ENCODE measurements at places on chromosomes 7 and 10.
A peak's percentile ranks its signal among the peaks of the same experiment; 100 is the strongest.

DNA sequence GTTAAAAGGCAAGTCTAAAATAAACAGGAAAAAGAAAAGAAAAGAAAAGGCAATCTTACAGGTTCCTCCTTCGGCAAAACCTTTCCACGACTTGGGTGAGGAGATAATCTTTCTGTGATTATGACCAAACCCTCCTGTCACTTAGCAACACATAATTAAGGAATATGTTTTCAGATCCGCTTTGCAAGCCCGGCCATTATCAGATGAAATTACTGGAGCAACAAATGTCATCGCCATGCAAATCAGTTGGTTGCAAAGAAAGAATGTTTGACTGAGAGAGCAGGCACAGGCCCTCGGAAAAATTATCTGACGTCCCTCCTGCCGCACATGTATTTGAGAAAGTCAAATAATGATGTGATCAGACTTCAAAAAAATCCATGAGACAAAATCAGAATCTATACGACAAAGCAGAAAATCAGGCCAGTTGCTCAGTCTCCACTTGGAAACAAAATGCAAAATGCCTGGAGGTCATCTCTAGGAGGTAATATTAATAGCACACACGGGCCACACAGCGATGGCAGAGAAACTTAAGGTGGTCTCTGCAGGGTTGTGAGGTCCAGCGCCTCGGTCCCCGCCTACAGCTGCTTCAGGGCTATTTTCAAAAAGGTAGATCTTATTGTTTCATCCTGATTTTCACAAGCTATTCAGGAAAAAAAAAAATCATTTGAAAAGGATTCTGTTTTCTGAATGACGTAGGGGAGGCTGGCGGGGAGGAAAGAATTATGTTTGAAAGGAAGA lies 82.7 kb downstream of the ZRANB1 start:
- DNase-seq: no peak

DNA sequence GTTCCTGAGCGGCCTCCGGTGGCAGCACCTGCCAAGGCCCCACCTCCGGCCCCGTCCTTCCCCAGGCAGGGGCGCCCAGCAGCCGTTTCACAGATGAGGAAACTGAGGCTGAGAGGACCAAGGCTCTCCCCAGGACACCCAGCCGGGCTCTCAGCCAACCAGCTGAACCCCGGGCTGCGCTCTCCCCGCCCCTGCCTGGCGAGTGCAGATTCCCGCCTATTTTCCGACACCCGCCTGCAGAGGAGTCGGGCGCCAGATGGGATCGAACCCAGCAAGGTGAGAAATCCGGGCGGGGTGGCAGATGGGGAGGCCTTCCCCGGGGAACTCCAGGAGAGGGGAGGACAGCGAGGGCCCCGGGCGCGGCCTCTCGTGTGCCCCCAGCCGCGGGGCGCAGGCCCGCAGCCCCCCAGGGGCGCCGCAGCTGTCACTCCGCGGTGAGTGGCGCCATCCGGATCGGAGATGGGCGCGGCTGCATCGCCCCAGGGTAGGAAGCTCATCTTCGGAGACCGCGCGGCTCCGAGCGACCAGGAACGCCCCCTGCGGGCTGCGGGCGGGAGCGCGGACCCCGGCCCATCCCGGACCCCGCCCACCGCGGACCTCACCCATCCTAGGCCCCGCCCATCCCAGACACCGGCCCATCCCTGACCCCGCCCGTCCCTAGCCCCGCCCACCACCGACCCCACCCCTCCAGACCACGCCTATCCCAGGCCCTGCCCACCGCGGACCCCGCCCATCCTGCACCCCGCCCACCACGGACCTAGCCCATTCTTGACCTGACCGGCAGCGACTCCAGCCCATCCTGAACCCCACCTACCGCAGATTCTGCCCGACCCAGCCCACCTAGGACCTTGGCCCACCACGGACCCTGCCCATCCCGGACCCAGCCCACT lies 90.3 kb downstream of the MICALL2 start:
- no peak for DNase-seq

- DNase-seq: no peak
These were observed 193.8 kb downstream of the THSD7A start for GRCh38 chr7:11638011-11638774.

DNA sequence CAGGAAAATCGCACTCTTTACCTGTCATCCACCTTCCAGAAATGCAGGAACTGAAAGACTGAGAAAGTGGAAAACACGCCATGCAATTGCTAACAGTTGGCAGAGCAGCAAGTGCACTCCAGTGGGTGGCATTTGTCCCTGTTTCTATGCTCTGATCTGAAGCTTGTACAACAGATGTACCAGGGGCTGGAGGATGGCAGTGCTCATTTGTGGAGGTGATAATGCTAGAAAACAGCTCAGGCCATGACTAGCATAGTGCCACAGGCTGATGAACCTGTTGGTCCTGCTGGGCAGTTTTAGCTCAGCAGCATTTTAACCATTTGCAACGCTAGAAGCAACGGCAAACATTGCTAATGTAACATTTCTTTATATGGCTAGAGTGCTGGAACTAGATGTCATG lies 199.9 kb upstream of the NRP1 start:
- no peak for DNase-seq

GRCh38 chr10:109914966-109915365 lies 8.3 kb downstream of the XPNPEP1 start:
- DNase-seq: peak; percentile 28

DNA sequence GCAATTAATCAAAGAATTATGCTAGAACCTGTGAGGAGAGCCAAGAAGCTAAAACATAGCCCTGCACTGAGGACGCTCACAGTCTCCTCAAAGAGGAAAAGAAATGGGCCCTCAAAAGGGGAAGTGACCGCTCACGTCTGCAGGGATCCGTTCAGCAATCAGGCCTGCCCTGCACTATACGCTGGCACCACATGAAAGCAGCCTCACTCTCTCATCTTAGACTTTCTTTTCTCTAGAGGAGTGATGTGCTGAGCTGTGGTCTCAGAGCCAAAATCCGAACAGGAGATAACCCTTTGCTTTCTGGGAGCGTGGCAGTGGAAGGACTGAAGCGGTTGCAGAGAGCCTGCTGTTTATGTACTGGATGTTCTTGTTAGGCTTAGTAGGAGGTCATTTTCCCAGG lies 6.3 kb upstream of the IL2RA start:
- DNase-seq: no peak

DNA sequence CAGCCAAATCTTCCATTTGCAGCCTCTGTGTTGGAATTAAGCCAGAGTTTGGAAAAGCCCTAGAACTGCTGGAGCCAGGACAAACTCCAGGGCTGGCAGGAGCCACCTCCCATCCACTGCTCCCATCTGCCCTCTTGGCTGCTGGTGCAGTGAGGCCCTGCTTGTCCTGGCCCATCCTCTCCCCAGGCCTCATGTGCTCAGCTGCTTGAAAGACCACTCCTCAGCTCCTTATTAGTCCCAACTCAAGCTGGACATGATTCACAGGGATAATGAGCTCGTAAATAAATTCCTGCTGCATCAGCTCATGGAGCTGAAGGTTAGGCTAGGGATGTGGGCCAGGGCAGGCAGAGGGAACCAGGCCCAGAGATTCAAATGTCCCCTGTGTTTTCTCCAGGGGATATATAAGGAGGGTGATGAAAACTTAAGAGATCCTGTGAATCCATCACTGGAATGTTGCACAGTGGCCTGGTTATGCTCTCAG lies 282.8 kb downstream of the RPS24 start:
- no peak for DNase-seq

- DNase-seq: no peak
These were observed 14.2 kb downstream of the ANK3 start for GRCh38 chr10:60375293-60376004.

GRCh38 chr10:31620226-31621151 lies 301.5 kb downstream of the ZEB1 start:
- DNase-seq: no peak

DNA sequence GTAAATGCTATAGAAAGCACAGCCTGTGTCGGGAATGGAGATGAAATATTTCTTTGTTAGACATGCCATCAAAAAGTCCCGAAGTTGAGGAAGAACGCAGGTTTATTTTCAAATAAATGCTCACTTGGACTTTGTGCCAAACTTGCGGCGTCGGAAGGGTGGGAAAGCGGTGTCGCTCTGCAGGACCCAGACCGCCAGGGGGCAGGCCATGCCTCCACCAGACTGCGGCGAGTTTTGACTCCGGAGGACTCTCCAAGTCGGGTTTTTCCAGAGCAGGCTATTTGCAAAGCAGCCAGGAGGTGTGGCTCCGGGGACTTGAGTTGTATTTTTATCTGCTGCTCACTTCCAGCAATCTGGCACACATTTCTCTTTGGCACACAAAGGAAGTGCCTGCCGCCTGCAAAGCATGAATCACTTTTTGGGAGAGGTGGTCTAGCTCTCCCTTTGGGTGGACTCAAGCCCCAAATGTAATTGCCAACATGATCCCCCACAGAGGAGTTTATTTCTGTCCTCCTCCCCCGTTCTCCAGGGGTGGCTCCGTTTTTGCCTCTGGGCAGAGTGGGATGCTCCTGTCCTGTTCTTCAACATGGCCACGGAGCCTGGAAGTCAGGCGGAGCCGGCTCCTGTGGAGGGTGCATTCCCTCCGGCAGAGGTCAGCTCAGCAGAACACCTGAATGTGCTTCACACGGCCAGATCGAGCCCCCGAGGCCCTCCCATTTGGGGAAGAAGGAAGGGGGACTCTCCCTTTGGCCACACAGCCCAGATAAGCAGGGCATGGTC lies 82.3 kb upstream of the GPR26 start:
- no peak for DNase-seq

DNA sequence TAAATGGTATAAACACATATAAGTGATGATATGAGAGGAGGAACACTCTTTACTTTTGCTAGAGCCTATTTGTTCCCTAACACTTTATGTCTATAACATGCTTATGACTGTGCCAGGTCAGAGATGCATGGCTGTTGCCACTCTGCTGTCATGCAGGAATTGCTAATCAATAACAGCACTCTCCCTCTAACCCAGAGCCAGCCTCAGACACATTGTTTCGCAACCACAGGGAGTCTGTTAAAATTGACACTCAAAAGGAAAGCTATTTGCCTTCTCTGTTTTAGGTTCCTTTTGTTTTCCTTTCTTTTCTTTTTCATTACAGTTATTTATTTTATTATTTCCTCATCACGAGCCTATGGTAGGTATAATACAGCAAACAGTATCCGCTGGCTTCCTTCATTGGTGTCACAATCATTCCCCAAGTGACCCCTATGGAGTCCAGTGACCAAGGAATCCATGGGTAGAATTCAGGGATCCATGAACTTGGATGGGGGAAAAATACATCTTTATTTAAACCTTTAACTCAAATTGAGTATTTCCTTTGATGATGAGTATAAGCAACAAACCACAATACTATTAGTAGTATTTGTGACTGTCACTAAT lies 6.8 kb downstream of the PON2 start:
- no peak for DNase-seq

DNA sequence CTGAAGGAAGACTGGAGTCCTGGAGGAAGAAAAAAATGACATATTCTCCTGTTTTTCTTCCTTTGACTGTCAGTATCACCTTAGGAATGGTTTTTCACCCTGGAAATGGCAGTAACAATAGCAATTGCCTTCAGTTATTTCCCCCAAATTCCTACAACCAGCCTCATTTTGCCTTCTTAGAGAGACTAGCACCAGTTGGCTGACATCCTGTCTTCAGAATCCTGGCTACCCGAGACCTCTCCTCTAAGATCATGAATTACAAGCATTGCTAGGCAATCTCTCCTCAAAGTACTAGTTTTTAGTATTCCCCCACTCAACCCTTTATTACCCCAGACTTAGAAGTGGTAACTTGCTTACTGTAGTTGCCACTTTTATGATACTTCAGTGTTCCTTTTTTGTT lies 53.4 kb downstream of the TAS2R16 start:
- DNase-seq: no peak

DNA sequence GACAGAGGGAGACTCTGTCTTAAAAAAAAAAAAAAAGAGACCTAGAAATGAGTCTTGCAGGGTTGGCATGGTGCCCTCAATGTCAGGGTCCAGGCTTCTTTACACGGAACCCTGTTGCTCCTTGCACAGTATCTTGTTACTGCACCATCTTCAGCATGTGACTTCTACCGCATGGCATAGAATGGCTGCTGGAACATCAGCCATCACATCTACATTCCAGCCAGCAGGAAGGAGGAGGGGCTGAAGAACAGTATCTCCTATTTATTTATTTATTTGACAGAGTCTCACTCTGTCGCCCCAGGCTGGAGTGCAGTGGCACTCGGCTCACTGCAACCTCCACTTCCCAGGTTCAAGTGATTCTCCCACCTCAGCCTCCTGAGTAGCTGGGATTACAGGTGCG lies 3.7 kb upstream of the ACHE start:
- no peak for DNase-seq

DNA sequence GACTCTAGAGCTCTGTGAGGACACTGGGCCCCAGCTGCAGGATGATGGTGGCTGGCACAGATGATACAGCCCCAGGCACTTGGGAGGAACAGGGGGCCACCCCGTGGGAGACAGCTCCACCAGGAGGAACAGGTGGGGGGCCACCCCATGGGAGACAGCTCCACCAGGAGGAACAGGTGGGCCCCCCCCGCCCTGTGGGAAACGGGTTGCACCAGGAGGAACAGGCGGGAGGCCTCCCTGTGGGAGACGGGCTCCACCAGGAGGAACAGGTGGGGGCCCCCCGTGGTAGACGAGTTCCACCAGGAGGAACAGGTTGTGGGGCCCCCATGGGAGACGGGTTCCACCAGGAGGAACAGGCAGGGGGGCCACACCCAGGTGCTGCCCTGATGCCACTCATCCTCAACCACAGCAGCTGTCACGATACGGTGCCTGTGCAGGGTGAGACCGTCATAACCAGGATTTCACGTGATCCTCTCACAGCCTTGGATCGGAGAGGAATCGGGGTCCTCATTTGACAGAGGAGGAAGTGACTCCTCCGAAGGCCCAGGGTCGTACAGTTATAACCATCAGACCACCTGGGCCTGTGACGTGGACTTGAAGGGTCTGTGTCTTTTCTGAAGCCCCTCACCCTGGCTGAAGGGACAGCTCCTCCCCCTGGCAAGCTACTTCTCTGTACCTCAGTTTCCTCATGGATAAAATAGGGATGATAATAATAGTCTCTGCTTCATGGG lies 49.2 kb upstream of the NANOS1 start:
- no peak for DNase-seq

DNA sequence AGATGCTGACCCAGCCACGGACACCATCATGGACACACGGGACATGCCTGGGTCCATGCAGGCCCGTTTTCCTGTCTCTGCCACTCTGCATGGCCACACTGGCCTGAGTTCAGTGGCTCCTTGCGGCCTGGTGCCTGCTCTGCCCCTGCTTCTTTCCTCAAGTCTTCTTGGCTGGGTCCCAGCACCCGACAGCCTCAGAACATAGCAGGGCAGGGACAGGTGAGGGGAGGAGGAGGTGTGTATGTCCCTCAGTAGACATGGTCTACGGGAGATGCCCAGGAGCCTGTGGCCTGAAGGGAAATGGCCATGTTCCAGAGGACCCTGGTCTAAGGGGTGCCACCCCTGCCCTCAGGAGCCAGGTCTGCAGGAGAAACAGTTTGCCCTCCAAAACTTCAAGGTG lies 2.2 kb upstream of the AQP1 start:
- no peak for DNase-seq

GRCh38 chr7:155338632-155339320 lies 41.1 kb downstream of the INSIG1 start:
- no peak for DNase-seq

- DNase-seq: no peak
These were observed 65.2 kb downstream of the GBF1 start for GRCh38 chr10:102310361-102311024.

Measured in NK-92 treated with Interleukin-12 subunit alpha and Interleukin-12 subunit beta, amount 100 ng/mL, for 24 hours (cell line).